ENCODE measurements at places on chromosomes 7 and 10.
A peak's percentile ranks its signal among the peaks of the same experiment; 100 is the strongest.

- DNase-seq, result no peak
Measured at GRCh38 chr7:159102681-159103381, 41.8 kb downstream of the VIPR2 start.

- no peak for DNase-seq
Measured at GRCh38 chr7:51354434-51354833, 37.8 kb upstream of the COBL start.

DNA sequence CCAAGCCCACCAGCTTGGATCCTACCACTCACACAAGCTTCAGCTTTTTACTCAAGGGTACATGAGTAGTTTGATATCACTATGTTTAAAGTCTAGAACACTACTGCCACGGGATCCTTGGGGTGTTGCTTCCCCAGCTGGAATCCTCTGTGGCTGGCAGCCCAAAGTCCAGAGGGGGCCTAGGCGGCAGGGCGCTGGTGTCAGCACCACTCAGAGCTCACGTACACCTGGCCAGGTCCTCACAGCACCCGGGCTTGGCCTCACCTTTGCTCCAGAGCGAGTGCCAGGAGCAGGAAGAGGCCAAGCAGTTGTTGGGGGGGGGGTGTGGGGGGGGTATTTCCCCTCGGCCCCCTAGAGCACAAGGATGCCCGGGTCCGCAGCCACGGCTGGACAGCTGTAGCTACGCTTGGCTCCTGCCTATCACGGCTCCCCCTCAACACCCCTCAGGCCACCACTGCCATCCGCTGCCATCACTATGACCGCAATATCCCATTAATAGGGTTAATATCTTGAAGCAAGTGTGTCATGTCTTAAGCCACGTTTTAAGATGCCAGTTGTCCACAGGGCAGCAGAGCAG, 17.0 kb downstream of the ZDHHC6 start:
- no peak for DNase-seq

DNA sequence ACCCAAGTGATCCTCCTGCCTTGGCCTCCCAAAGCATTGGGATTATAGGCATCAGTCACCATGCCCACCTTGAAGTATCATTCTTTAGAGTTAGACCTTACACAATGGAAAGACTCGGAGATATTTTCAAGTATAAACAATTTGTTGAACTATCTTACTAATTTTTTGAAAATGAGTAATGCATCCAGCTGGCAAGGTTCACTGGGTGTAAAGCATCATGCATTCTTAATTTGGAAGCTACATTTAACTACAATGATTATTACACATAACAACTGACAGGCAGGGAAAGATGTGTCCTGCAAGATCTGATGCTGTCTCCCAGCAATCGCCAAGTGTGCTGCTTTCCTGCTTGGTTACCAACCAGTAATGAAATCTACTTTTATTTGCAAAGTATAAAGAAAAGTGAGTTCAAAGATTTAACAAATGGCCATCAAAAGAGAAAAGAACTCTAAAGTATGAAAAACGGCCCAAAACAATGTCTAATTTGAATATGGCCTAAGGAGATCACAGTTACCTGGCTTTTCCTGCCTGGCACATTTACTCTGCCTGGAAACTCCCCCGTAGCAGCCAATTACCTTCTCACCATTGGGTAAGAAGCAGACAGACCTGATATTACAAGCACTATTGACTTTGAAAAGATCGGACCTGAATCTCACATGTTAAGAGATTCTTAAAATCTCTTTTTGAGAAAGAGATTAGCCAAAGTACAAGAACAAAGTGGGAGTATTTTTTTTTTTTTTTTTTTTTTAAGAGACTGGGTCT, 59.3 kb upstream of the NMT2 start:
- no peak for DNase-seq

DNA sequence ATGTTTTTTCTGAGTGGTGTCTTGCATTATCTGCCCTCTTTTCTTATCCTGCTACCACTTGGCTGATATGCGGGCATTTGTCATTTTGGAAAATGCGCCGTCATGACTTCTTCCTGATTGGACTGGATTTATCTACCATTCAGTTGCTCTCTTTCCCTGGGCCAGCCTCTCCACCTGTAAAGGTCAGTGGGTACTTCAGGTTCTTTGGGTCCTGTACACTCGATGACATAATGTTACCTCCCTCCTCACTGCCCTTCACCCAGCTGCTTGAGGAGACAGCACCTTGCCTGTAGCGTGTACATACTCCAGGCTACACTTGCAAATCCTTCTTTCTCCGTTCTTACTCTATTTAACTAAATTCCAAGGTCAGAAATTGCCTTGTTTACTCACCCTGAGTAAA, 83.7 kb downstream of the RBM33 start:
- no peak for DNase-seq

DNA sequence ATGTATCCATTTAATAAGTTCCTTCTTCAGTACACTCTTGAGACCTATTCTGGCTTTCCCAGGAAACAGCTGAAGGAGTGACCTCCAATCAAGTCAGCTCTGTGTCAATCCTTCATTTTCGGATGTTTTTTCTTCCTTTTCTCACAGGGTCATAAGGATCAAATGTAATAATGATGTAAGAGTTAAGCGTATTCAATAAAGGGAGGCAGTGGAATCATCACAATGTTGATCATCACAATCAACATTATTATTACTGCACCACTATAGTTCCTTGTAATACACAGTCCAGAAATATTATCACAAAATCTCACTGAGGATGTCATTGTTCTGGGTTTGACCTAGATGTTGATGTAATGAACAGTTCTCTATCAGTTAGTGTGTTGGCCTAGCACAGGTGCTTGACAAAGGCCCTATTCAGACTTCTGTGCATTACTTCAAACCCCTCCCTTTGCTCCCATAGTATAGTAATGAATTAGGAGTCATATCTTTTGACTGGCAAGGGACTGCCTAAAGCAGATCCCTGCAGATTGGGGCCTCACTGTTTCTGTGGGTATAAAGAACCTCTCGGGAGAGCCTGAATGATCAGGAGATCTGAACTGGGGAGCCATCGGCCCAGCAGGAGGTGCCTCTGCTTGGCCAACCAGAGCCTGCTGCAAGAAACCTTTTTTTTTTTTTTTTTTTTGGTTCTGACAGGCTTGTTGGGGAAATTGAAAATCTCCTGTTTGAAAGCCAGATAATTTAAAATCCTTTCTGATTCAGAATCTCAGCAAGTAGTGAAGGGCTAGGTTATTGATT, 100.6 kb downstream of the KAT6B start:
- no peak for DNase-seq

GRCh38 chr7:129796186-129796775, 156.5 kb downstream of the UBE2H start:
- DNase-seq, result no peak

GRCh38 chr10:28592953-28593352, 60.0 kb downstream of the WAC start:
- peak; percentile 40 for DNase-seq

- DNase-seq, result no peak
Measured at GRCh38 chr7:78148166-78148894, 349.8 kb downstream of the PHTF2 start.

All from LoVo (cell line).